ENCODE measurements at places on chromosomes 4 and X. TPM values are rescaled to one million over a fixed set of nuclear protein-coding genes. Genes with fewer than 3 reads are reported as not detected.

- H3K27me3 ChIP-seq = no peaks in the 10 kb centered on the region
- no peak for DNase-seq
- no peak overlapping the region for H3K4me3 ChIP-seq
Measured at GRCh38 chrX:13298836-13299235, 21.0 kb downstream of the ATXN3L start.

Gene RHOH
- 3.2 TPM for total RNA-seq

Gene MAGEA4
- total RNA-seq = not detected

DNA sequence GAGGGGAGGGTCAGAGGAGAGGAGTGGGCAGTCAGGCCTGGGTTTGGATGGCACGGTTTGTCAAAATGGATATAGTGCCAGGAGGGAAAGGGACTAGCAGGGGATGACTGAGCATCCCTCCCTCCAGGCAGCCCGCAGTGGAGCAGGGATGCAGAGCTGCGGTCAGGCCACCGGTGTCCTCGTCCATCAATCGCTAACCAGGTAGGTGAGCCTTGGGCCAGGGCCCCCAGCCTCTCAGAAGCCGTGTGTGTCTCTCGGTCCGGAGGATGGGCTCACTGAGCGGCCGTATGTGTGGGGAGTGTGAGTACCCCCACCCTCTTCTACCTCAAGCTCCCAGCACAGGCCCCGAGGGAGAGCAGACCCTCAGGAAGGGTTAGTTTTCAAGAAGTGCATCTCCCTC lies 538 bp upstream of the CYTL1 start:
- no peak overlapping the region for H3K27ac ChIP-seq
- H3K4me3 ChIP-seq = no peak overlapping the region
- H3K4me1 ChIP-seq = peaks cover 5% of the 10 kb centered on the region
- no peaks in the 10 kb centered on the region for H3K36me3 ChIP-seq

Gene TRAPPC2
- 23.6 TPM for total RNA-seq

DNA sequence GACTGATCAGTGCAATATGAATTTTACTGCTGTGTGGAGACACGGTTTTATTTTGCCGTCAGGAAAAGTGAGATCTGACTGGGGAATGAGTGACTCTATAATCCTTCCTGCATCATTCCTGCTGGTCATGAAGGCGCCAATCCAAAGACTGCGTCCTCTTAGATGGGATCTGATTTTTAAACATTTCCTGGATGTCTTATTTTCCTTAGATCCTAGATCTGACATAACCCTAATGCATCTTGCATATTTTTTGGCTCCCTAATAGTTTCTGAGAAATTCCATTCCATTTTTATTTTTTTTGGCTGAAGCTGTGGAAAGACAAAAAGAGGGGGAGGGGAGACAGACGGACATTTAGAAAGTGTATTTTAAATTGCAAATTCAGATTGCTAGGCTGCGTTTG lies 454.9 kb upstream of the FAT1 start:
- no peak for DNase-seq
- H3K27ac ChIP-seq = no peak overlapping the region
- no peaks in the 10 kb centered on the region for H3K4me1 ChIP-seq
- no peaks in the 10 kb centered on the region for H3K36me3 ChIP-seq
- H3K27me3 ChIP-seq = no peaks in the 10 kb centered on the region

Gene CT45A2
- not detected for total RNA-seq

Gene GPR82
- total RNA-seq = 0.12 TPM

Data from ovary (tissue), 10 donors.